ENCODE measurements at places on chromosomes 1 and 21.

- peaks cover 46% of the 10 kb centered on the region for H3K4me1 ChIP-seq
- no peak overlapping the region for H3K4me3 ChIP-seq
- no peak for DNase-seq
- no peaks in the 10 kb centered on the region for H3K36me3 ChIP-seq
- peaks cover 17% of the 10 kb centered on the region for H3K27me3 ChIP-seq
Observed at GRCh38 chr1:23618586-23619083, 59.3 kb upstream of the ID3 start.

DNA sequence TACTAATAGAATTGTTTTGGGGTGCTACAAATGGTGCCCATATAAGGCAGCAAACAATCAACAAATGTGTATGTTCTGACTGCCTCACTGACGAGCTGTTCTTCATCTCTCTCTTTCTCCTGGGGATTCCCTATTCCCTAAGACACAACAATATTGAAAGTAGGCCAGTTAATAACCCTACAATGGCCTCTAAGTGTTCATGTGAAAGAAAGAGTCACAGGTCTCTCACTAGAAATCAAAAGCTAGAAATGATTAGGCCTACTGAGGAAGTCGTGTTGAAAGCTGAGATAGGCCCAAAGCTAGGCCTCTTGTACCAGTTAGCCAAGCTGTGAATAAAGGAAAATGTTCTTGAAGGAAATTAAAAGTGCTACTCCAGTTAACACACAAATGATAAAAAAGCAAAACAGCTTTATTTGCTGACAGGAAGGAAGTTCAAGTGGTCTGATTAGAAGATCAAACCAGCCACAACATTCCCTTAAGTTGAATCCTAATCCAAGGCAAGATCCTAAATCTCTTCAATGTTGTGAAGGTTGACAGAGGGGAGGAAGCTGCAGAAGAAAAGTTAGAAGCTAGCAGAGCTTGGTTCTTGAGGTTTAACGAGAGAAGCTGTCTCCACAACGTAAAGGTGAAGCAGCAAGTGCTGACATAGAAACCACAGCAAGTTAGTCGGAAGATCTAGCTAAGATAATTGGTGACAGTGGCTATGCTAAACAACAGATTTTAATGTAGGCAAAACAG lies 26.3 kb downstream of the ATP2B4 start:
- DNase-seq: peak; percentile 49
- H3K4me3 ChIP-seq: no peak overlapping the region
- peaks cover 65% of the 10 kb centered on the region for H3K4me1 ChIP-seq
- H3K36me3 ChIP-seq: peaks cover 7% of the 10 kb centered on the region
- no peaks in the 10 kb centered on the region for H3K27me3 ChIP-seq

GRCh38 chr1:209652121-209652735 lies at the start of gene LAMB3:
TSS of gene LAMB3 (minus strand) at chr1:209652425. CDS start at chr1:209650944, 1,481 bp downstream.
- no peak for DNase-seq
- H3K36me3 ChIP-seq: no peaks in the 10 kb centered on the region
- no peak within 1 kb of the TSS for H3K27ac ChIP-seq
- no peaks in the 10 kb centered on the region for H3K4me1 ChIP-seq

DNA sequence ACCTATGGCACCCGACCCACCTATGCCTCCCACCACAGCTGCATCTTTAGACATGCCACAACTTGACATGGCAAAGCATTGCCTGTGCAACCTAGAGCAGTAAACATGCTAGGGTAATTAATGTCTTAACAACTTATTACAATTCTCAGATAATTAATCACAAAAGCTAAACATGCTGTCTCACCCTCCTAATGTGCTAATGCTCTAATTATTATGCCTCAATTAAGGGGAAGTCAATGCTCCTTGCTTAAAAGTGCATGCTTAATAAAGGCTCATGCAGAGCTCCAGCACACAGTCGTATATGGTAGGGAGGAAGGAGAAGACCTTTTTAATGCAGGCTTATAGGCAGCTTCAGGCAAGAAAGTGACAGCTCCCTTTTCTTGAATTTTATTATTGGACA lies 396.0 kb downstream of the SEC16B start:
- H3K36me3 ChIP-seq: no peaks in the 10 kb centered on the region
- no peaks in the 10 kb centered on the region for H3K4me1 ChIP-seq
- H3K4me3 ChIP-seq: no peak overlapping the region
- DNase-seq: no peak
- no peak overlapping the region for H3K27ac ChIP-seq

DNA sequence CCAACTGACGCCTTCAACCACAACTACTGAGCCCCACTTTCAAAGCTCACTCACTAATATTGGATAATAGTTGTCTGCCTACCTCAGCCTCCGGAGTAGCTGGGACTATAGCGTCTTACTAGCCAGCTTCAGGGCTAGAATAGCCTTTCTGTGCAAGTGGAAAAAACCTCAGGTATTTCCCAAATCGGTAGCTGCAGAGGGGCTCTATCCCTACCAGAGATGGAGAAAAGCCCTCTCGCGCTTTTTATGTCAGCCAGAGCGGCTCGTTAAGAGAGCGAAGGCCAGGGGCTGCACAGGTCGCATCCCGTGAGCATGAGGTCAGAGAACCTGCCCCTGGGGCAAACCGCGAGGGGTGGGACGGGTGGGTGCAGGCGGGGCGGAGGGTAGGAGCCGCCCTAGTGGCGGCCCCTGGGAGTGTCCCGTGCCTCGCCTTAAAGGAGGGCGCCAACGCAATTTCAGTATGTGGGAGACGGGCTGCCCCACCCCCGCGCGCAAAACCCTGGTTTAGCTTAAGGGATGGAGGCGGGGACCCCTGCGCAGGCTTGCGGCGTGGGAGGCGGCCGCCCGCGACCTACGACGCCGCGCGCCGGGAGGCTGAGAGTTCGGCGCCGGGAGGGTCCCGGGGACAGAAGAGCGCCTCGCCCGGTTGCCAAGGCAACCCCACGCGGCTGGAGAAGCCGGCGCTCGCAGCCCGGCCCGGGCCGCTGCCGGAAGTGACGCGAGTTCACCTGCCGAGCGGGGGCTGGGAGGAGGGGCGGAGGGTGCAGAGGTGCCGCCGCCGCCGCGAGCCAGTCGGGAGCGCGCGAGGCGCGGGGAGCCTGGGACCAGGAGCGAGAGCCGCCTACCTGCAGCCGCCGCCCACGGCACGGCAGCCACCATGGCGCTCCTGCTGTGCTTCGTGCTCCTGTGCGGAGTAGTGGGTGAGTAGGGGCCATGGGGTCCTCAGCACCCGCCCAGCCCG lies at the start of gene CXADR:
CXADR (plus strand) TSS at position 791 of the 961 bp plus-strand sequence; CDS start at position 878, 87 bp downstream.
- DNase-seq: no peak
- H3K27ac ChIP-seq: no peak within 1 kb of the TSS
- H3K4me1 ChIP-seq: no peaks in the 10 kb centered on the region
- no peak within 1 kb of the TSS for H3K4me3 ChIP-seq
- no peaks in the 10 kb centered on the region for H3K27me3 ChIP-seq
- no peaks in the 10 kb centered on the region for H3K36me3 ChIP-seq

DNA sequence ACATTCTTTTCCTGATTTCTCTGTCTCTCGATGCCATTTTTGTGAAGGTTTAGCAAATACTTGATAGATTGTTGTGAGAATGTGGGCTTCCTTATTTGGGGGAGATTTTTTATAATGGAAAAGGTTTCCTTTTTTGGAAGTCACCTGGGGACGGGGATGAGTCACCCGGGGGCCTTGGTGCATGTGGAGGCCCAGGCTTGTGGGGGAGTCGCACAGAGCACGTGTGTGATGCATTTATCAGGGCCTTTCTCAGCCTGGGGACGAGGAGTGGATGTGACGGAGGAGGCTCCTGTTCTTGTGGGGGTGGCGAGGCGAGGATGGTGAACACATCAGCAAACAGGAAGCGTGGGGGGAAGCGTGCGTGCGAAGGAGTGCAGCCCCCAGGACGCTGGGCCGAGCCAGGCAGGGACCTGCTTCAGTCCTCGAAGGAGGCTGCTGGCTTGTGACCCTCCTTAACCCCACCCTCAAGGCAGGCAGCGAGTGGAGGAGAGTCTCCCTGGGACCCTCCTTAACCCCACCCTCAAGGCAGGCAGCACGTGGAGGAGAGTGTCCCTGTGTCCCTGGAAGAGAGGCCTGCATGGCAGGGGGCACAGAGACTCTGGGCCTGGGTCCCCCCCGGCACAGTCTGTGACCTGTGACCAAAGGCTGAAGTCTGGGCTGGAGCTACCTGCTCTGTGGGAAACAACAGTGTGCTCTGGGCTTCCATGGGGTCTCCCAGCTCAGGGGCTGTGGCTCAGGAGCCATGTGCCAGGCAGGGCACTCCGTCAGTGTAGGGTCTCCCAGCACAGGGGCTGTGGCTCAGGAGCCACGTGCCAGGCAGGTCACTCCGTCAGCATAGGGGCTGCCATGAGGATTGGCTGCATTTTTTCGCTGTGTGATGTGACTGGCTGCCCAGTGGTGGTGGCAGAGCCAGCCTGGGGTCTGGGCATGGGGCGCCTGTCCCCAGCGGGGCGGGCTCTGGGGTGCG lies 57.2 kb downstream of the AGPAT3 start:
- H3K27me3 ChIP-seq: no peaks in the 10 kb centered on the region
- DNase-seq: peak; percentile 39
- H3K4me3 ChIP-seq: no peak overlapping the region
- 0 out of 2 replicates have a peak overlapping the region, but pooled peaks have one; percentile 6 for H3K27ac ChIP-seq
- H3K4me1 ChIP-seq: peaks cover 7% of the 10 kb centered on the region

DNA sequence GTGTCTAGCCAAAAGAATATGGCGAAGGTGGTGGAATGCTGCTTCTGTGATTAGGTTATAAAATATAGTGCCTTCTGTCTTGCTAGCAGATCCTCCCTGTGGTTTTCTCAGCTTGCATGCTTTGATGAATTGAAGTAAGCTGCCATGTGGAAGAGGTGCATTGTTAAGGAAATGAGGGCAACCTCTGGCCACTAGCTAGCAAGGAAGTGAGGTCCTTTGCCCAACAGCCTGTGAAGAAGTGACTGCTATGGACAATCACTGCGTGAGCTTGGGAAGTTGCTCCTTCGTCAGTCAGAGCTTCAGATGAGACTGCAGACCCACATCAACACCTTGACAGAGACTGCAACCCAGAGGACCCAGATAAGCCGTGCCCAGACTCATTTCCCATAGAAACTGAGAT lies 109.4 kb downstream of the GIPC2 start:
- no peaks in the 10 kb centered on the region for H3K4me1 ChIP-seq
- no peak for DNase-seq
- H3K27me3 ChIP-seq: peaks cover 20% of the 10 kb centered on the region
- no peaks in the 10 kb centered on the region for H3K36me3 ChIP-seq
- no peak overlapping the region for H3K4me3 ChIP-seq

- no peak overlapping the region for H3K4me3 ChIP-seq
Observed at GRCh38 chr1:234302354-234302962, 70.8 kb upstream of the COA6 start.

DNA sequence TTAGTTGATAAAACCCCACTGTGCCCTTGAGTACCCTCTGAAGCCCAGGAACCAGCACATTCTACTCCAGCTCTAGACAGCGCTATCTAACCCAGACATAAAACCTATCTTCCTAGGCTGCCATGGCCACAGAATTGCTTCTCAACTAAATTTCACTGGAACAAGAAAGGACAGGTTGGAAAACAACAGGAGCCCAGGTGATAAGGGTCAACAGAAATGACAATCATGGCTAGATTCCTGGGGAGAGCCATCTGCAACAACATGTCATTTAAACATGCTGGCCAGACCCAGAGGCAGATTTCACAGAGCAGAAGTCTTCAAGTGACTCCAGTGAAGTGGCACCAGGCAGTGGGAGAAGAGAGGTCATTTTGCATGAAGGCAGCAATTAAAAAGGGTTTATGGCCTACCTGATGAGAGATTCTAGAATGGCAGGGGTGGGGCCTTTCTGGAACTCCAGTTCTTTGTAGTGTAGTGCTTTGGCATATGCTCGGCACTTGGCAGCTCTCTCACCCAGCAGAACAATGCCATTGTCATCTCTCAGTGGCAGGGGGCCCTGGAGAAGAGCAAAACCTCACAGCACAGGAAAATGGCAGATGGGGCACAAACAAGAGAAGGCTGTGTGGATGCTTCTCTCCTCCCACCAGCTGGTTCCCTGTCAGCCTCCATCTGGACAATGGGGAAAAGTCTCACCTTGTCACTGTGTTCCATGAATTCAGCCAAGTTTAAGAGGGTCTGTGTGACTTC lies 9.9 kb downstream of the ANGPTL7 start:
- H3K36me3 ChIP-seq: peaks cover 89% of the 10 kb centered on the region
- H3K4me1 ChIP-seq: no peaks in the 10 kb centered on the region
- DNase-seq: no peak
- no peak overlapping the region for H3K4me3 ChIP-seq

DNA sequence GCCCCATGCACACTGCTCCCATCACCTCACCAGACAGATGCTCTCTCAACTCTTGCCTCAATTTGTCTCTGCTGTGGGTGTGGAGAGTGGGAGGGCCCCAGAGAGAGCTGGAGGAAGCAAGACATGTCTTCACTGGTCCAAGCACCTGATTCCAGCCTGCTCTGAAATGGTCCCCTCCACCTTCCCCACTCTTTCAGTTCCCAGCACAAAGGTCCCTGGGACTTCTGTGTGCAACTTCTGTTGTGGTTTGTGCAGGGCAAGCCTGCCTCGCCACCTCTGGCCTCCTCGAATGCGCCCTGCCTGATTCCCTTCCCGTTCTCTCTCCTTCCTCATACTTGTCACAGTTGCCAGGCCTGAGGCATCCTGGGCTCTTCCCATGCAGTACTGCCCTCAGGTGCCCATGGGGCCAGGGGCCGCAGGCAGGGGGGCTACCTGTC lies 119.3 kb downstream of the SYT2 start:
- H3K36me3 ChIP-seq: no peaks in the 10 kb centered on the region
- H3K27ac ChIP-seq: no peak overlapping the region
- no peaks in the 10 kb centered on the region for H3K4me1 ChIP-seq
- H3K4me3 ChIP-seq: no peak overlapping the region

GRCh38 chr1:30461640-30462039 lies 261.7 kb downstream of the MATN1 start:
- H3K27ac ChIP-seq: no peak overlapping the region
- H3K4me1 ChIP-seq: no peaks in the 10 kb centered on the region
- no peak overlapping the region for H3K4me3 ChIP-seq
- H3K36me3 ChIP-seq: no peaks in the 10 kb centered on the region
- no peaks in the 10 kb centered on the region for H3K27me3 ChIP-seq

GRCh38 chr1:109994654-109995053 lies 10.1 kb downstream of the AHCYL1 start:
- no peaks in the 10 kb centered on the region for H3K4me1 ChIP-seq
- DNase-seq: no peak
- H3K4me3 ChIP-seq: no peak overlapping the region
- no peaks in the 10 kb centered on the region for H3K27me3 ChIP-seq

DNA sequence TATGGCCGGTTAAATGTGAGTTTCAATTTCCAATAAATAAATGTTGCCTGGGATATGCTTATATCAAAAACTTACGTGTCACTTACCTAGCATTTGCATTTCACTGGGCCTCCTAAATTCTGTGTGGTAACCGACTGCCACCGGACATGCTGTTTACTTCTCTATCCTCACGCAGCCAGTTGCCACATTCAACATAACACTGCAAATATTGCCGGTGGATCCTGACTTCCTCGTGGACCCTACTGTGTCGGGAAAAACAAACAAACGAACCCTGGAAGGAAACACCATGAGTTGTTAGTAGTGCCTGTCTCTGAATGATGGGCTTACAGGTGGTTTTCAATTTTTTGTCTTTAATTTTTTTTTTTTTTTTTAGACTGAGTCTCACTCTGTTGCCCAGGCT lies 54.1 kb downstream of the RIPK4 start:
- H3K36me3 ChIP-seq: no peaks in the 10 kb centered on the region
- DNase-seq: no peak
- no peak overlapping the region for H3K27ac ChIP-seq
- no peaks in the 10 kb centered on the region for H3K27me3 ChIP-seq
- no peak overlapping the region for H3K4me3 ChIP-seq
- H3K4me1 ChIP-seq: peaks cover 11% of the 10 kb centered on the region

All from DND-41 (cell line).